ENCODE measurements at places on chromosomes 5 and 9.

GRCh38 chr9:12776513-12777055 is 1.8 kb downstream of the LURAP1L start:
- DNase-seq, result peak; percentile 82

- no peak for DNase-seq
These were observed 650 bp downstream of the DCTN4 start for GRCh38 chr5:150758203-150758530.

GRCh38 chr9:136147038-136147889 is 28.6 kb upstream of the TMEM250 start:
- no peak for DNase-seq

- DNase-seq, result no peak
These were observed 194.7 kb downstream of the SPATA31D1 start for GRCh38 chr9:82183181-82183860.

GRCh38 chr5:29001666-29002065 is 1963.3 kb upstream of the CDH9 start:
- DNase-seq, result no peak

GRCh38 chr5:136230176-136230575 is 37.2 kb upstream of the SMIM32 start:
- DNase-seq, result no peak
